ENCODE measurements at places on chromosomes 1 and 21.

DNA sequence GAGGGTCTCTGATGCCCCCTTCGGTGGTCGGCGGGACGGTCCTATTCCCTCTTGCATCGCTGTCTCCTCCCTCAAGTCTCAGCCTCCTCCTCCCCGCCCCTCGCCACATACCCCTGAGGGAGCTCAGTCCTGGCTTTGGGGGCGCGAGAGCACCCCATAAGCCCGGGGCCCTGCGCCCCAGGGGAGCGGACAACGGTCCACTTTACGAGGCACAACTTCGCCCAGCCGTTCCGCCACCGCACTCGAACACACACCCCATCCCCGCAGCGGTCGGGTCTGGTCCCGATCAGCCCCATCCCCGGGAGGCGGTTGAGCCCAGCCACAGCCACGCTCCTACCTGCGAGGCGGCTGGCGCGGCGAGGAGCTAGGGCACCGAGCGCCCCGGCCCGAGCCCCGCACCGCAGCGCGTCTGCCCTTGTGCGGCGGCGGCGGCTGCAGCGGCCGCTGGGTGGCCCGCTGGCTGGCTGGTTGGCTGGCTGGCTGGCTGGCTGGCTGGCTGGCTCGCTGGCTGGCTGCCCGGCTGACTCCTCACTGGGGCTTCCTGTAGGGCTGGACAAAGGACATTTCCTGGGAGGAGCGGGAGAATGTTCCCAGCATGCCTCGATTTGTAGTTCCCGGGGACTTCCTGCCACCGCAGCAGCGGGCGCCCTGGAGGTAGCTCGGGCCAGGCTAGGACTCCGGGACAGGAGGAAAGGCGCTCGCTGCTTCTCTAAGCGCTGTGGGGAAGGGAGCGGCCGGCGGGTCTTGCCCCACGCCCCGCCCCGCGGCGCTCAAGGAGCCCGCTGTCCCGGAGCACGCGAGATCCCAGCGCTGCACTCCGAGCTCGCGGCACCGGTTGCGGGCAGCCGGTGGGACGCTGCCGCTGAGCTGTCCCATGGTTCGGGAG is at the start of gene ZNF697:
ZNF697 (minus strand) TSS at position 533 of the 886 bp plus-strand sequence. CDS start 22,166 bp downstream, outside the sequence.
- peak; percentile 98 for DNase-seq

DNA sequence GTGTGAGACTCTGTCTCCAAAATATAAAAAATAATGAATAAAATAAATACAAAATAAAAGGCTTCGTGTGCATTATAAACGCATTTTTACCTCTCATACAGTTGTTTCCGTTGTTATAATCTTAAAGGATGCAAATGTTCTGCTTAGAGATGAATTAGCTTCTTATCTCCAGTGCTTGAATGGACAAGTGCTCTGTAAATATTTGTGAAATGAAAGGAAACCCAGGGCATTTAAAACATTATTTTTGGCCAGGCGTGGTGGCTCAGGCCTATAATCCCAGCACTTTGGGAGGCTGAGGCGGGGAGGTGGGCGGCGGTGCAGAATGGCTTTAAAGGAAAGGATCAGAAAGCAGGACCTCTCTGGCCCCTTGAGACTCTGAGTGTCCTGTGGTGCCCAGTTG is 94.5 kb downstream of the HUNK start:
- no peak for DNase-seq

DNA sequence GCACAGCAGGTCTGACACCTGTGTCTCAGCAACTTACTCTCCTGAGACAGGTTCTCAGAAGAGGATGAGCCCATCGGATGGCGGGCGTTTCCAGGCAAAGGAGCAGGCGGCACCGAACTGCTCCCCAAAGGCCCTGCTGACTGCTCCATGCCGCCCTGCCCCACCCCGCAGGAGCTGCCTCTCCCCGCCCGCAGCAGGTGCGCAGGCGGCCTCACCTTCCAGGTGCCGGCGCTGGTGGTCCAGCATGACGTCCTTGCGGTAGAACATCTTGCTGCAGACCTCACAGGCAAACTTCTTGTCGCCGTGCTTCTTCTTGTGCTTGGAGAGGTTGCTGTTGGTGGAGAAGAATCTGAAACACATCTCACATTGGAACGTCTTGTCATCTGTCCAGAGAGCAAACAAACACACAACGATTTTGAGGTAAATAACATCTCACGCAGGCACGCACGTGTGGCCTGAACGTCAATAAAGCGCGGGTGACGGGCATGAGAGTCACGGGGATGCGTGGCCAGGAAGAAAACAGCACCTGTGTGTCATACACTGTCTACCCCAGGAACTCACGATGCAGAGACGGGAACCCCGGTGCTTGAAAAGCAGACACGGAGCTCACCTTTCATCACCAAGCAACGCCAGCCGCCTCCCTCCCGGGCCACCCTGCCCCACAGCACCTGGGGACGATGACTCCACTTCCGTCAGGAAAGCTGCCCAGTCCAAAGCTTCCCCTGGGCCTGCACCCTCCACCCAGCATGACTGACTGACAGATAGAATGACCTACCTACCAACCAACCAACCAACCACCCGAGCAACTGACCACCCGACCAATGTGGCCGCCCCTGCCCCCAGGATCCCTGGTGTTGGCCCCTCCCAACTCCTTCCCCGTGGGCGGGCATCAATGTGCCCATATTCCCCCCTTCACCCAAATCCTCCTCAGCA is 50.9 kb downstream of the PRDM15 start:
- no peak for DNase-seq

DNA sequence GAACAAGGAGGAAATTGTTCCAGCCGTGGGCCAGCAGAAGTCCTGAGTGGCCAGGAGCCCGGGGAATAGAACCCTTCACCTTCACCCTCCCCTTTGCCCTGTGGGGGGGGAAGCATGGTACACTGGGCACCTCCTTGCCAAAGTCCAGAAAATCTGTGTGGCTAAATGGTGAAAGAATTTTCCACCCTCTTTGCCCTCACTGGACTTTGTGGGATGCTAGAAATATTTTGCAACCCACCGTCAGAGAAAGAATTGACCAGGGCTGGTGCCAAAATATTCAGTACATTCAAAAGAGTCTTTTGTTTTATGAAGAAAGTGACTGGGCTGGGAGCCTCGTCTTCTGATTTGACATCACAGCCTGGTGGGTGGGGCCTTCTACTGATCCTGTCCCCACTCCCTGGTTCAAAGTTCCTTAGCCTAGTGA is 14.6 kb downstream of the NFASC start:
- DNase-seq = peak; percentile 53

DNA sequence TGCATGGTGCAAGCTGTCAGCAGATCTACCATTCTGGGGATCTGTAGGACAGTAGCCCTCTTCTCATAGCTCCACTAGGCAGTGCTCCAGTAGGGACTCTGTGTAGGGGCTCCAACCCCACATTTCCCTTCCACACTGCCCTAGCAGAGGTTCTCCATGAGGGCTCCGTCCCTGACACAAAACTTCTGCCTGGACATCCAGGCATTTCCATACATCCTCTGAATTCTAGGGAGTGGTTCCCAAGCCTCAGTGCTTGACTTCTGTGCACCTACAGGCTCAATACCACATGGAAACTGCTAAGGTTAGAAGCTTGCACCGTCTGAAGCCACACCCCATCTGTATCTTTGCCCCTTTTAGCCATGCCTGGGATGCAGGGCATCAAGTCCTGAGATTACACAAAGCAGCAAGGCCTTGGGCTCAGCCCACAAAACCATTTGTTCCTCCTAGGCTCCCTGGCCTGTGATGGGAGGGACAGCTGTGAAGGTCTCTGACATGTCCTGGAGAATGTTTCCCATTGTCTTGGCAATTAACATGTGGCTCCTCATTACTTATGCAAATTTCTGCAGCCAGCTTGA is 117.0 kb upstream of the NFIA start:
- no peak for DNase-seq

DNA sequence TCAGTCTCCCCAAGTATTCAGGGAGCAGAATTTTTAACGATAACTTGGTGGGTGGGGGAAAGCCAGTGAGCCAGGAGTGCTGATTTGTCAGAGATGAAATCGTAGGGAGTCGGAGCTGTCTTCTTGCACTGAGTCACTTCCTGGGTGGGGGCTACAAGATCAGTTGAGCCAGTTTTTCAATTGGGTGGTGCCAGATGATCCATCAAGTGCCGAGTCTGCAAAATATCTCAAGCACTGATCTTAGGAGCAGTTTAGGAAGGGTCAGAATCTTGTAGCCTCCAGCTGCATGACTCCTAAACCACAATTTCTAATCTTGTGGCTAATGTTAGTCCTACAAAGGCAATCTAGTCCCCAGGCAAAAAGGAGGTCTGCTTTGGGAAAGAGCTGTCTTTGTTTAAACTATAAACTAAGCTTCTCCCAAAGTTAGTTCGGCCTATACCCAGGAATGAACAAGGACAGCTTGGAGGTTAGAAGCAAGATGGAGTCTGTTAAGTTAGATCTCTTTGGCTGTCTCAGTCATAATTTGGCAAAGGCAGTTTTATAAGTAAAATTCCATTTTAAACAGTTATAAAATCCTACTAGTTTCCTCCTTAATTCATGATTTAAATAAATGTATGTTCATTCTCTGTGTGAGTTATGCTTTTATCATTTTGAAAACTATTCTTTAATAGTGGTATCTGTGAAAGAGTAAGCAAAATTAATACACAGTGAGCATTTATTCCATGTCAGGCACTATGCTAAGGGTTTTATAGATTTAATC is 51.7 kb downstream of the SLC16A1 start:
- peak; percentile 81 for DNase-seq

DNA sequence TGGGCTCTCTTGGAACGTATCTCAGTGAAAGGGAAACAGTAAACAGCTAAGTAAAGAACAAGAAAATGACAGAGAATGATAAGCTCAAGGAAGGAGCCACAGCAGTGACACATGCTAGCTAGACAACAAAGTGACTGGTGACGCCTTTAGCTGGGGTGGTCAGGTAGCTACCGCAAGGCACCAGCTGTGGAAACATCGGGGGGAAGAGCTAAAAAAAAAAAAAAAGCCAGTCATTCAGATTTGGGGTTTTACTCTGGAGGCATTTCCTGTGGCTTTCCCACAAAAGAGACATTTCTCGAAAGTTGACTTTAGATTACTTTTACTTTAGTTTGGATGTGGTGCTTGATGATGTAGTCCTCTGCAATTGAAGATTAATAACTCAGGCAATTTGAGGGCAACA is 2.1 kb downstream of the FHAD1 start:
- no peak for DNase-seq

GRCh38 chr21:17901458-17902079 is 82.4 kb upstream of the C21orf91 start:
- peak; percentile 40 for DNase-seq

GRCh38 chr1:108557296-108557695 is 2.6 kb upstream of the EEIG2 start:
- no peak for DNase-seq

DNA sequence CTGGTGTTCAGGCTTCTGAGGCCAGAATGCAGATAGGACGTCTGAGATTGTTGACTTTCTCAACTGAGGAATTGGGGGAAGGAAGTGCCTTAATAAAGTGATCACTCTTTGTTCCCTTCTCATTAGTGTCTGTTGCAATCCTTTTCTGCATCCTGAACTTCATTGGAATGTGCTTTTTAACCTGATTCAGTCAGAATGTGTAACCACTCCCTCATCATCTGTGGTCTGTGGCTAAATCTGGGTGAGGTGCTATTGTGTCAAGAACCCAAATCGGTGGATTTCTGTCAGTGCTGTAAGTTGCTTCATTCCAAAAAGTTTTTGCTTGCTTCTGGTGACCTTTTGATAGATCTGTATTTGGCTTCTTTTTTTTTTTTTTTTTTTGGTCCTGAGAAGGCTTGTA is 38.2 kb downstream of the ARID1A start:
- DNase-seq = peak; percentile 89

GRCh38 chr1:151324390-151324930 is 2.8 kb downstream of the PI4KB start:
- no peak for DNase-seq

GRCh38 chr1:217188280-217189237 is 442.3 kb downstream of the GPATCH2 start:
- DNase-seq = no peak

GRCh38 chr1:71561729-71562128 is 480.9 kb upstream of the ZRANB2 start:
- peak; percentile 84 for DNase-seq

DNA sequence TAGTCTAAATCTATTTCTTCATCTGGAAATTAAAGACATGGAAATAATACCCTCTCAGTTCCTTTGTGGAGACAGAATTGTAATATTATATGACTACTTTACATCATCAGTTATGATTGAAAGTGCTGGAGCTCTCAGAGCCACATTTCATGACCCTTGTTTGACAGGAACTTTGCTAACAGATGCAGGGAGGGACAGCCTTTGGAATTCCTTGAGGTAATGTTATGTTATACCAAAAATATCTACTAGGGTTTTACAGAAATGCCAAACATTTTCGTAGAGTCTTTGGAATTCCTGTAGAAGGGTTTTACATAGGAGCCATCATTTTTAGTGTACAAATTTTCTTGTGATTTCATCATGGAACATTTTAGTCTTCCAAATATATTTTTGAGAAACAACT is 57.4 kb upstream of the ADAMTS5 start:
- DNase-seq = peak; percentile 95

DNA sequence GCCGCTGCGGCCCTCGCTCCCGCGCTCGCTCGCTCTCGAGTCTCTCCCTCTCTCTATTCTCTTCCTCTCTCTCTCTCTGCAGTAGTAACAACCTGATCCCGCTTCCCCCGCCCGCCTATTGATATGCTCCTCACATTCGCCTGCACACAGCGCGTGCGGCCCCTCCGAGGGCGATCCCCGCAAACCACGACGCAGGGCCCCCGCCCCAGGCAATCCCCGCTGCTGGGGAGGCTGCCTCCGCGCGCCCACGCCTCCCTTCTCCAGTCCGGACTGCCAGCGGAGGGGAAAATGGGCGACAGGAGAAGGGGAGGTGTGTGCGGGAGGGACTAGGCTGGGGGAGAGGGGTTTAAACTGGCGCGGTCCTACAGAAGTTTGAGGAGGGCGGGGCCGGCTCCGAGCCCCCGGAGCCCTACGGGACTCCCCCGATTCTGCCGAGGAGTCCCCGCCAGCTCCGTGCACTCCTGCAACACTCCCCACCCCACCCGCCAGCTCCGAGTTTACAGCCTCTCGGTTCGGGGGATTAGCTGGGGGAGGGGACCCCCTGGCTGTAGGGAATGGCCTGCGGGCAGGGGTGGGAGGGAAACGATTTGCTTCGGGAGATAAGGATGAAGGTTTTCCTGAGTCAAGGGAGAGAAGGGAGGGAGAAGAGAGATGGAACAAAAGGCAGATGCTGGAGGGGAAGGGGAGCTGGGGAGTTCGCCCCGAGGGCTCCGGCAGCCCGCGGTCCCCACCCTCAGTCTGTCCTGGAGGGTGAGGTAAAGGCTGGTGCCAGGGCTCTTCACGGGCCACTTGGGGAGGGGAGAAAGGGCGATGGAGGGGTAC is 66.6 kb downstream of the SYT2 start:
- no peak for DNase-seq

DNA sequence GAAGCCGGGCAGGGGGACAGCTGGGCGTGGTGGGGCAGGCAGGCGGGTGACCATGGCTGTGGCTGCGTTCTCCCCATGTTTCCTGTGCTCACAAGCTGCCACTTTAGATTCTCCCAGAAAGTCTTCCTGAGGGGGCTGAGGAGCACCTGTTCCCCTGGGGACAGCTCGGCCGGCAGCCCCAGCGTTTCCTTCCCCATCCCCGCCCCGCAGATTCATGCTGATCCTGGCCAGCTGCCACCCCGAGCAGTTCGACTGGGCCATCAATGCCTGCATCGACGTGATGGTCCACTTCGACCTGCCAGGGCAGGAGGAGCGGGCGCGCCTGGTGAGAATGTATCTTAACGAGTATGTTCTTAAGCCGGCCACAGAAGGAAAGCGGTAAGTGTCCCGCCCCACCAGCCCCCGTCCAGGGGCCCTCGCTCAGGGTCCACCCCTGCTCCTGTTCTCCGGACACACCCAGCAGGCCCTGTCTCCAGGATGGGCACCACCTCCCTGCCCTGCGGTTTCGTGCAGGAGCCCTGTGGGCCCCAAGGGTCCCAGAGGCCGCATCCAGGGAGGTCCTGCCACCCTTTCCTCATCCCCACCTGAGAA is 10.9 kb upstream of the ATAD3B start:
- DNase-seq = no peak

All from fibroblast of upper back skin (primary cell).